A549 treated with DMSO at 1 μM for 4 hours (cell line): ENCODE measurements at places on chromosomes 1 and 21. TPM values are rescaled to one million over a fixed set of nuclear protein-coding genes. Genes with fewer than 3 reads are reported as not detected.

The HEYL gene
- total RNA-seq: 2.9 to 3.5 TPM (median 3.1 TPM) in 5 replicates

The VTCN1 gene
- 0.06 to 0.17 TPM (median 0.06 TPM) in 3 of 5 replicates, not detected in the others for total RNA-seq

The SPRR1B gene
- total RNA-seq: not detected in 5 replicates

The POU3F1 gene
- total RNA-seq: 0.04 to 0.07 TPM in 2 of 5 replicates, not detected in the others

The CYP4A11 gene
- not detected in 5 replicates for total RNA-seq

The CLDN17 gene
- not detected in 5 replicates for total RNA-seq

The LCE2A gene
- not detected in 5 replicates for total RNA-seq

The ZZZ3 gene
- 18.5 to 25.8 TPM (median 20.2 TPM) in 5 replicates for total RNA-seq

The INSRR gene
- total RNA-seq: not detected in 5 replicates

The ELF3 gene
- total RNA-seq: 238 to 280 TPM (median 261 TPM) in 5 replicates

The CCDC24 gene
- 5.8 to 6.8 TPM (median 6.7 TPM) in 5 replicates for total RNA-seq

The PRAMEF12 gene
- total RNA-seq: not detected in 5 replicates

The HES5 gene
- total RNA-seq: not detected in 5 replicates

The PRR9 gene
- not detected in 5 replicates for total RNA-seq

The KCNA2 gene
- total RNA-seq: 0.01 to 0.06 TPM (median 0.03 TPM) in 4 of 5 replicates, not detected in the other

The ATP1A4 gene
- not detected in 5 replicates for total RNA-seq

The TAL1 gene
- total RNA-seq: not detected in 5 replicates

The FAM110D gene
- 0.03 to 0.07 TPM (median 0.04 TPM) in 3 of 5 replicates, not detected in the others for total RNA-seq

The IGSF3 gene
- total RNA-seq: 19.0 to 26.5 TPM (median 23.3 TPM) in 5 replicates

The GLIS1 gene
- 0.03 to 0.06 TPM (median 0.04 TPM) in 3 of 5 replicates, not detected in the others for total RNA-seq

The ATXN7L2 gene
- total RNA-seq: 2.0 to 3.8 TPM (median 2.8 TPM) in 5 replicates

The CRYZL1 gene
- total RNA-seq: 11.6 to 16.8 TPM (median 13.0 TPM) in 5 replicates

The MEX3A gene
- 1.4 to 3.0 TPM (median 2.5 TPM) in 5 replicates for total RNA-seq
